ENCODE measurements at places on chromosomes 12 and 14. TPM values are rescaled to one million over a fixed set of nuclear protein-coding genes. Genes with fewer than 3 reads are reported as not detected.

- no peaks in the 10 kb centered on the region for H3K36me3 ChIP-seq
- H3K27me3 ChIP-seq: no peaks in the 10 kb centered on the region
- no peaks in the 10 kb centered on the region for H3K4me1 ChIP-seq
- DNase-seq: no peak
- no peak overlapping the region for H3K27ac ChIP-seq
- no peak overlapping the region for H3K4me3 ChIP-seq
These were observed 40.1 kb upstream of the MAX start for GRCh38 chr14:65142429-65142828.

- no peaks in the 10 kb centered on the region for H3K4me1 ChIP-seq
- no peak for DNase-seq
- no peaks in the 10 kb centered on the region for H3K27me3 ChIP-seq
- no peaks in the 10 kb centered on the region for H3K36me3 ChIP-seq
- no peak overlapping the region for H3K27ac ChIP-seq
- no peak overlapping the region for H3K4me3 ChIP-seq
These were observed 254.6 kb downstream of the SOX5 start for GRCh38 chr12:23694920-23695319.

FRMD6 gene
- total RNA-seq: 44.8 TPM

GRCh38 chr14:52267501-52268278, at the start of gene PTGDR:
PTGDR (plus strand) TSS chr14:52267698; CDS start chr14:52267815, 117 bp downstream.
- no peak within 1 kb of the TSS for H3K4me3 ChIP-seq
- no peaks in the 10 kb centered on the region for H3K4me1 ChIP-seq
- no peak within 1 kb of the TSS for H3K27ac ChIP-seq
- H3K27me3 ChIP-seq: no peaks in the 10 kb centered on the region
- no peaks in the 10 kb centered on the region for H3K36me3 ChIP-seq

Data from aorta (tissue), 5 donors.